ENCODE measurements at places on chromosomes 13 and 19.

DNA sequence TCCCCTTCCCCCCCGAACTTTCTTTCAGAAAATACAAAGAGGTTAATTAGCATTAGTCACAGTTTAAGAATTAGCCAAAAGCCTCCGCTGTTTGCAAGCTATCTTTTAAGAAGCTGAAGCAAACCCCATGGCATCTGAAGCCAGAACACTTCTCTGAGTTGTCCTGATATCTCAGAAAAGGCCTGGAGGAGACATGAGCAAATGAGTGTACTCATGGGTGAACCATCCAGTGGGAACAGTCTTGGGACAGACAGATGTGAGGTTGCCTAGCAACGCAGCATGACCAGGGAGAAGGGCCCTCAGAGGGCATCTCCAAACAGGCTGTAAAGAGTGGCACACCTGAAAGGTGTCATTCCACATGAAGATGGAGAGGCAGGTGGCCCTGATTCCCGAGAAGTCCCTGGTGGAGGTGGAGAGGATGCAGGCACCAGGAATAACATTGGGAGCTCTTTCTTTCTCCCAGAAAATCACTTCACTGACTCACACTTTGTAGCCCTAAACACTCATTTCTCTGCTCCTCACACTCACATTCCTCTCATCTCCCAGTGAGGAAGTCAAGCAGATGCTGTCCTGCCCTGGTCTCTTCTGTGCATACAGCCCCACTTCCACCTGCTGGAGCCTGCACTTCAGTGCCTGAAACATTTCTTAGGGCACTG lies 87.0 kb upstream of the TSHZ3 start:
- no peak for DNase-seq

- no peak for DNase-seq
Measured at GRCh38 chr13:66781241-66781640, 448.9 kb downstream of the PCDH9 start.

GRCh38 chr13:103694471-103694870 lies 628.3 kb upstream of the SLC10A2 start:
- no peak for DNase-seq

DNA sequence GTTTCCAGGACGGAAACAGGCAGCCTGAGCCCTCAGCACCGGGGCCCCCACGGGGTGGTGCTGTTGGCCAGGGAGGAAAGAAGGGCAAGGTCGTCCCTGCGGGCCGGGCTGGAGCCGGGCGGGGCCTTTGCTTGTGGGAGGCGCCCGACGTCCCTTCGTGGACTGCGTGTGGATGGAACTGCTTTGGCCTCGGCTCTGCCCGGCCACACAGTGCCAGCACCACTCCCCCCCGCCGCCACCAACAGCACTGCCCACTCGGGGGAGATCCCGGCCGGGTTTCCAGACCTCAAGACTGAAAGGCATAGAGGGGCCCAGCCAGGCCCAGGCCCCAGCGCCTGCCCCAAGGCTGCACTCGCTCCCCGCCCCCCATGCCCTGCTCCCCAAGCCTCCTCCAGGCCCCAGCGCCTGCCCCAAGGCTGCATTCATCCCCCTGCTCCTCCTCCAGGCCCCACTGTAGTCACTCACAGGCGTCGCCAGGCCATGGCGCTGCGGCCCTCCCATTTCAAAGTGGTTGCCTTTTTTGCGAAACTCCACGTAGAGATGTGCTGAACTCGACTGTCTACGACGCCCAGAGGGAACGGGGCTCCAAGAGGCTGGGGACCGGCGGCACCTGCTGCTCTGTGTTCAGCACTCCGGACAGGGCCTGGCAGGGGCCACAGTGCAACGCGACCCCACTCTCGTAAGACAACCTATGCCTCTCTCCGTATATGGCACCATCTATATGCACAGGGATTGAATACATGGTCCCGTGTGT lies 22.5 kb downstream of the C13orf46 start:
- DNase-seq, result no peak

DNA sequence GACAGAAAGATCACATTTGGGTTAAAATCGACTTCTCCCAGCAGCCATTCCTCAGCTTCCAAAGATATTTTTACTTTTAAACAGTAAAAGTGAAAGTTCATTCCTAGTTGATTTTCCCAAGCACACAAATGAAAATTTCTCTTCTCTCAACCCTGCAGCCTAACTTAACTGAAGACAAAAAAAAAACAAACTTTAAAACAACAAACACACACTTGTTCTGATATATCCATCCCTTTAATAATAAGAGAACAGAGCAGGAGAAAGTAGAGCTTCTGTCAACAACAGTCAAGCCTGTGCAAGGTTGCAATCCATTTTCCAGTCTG lies 72.9 kb downstream of the STK24 start:
- no peak for DNase-seq

- no peak for DNase-seq
Measured at GRCh38 chr13:36950920-36951319, 30.9 kb upstream of the SMAD9 start.

- no peak for DNase-seq
Measured at GRCh38 chr19:40414542-40415535, 1.7 kb upstream of the PRX start.

GRCh38 chr13:89066868-89067466 lies 1395.8 kb downstream of the SLITRK5 start:
- DNase-seq, result no peak

GRCh38 chr19:18478545-18479311 lies 40.8 kb upstream of the ISYNA1 start:
- no peak for DNase-seq

DNA sequence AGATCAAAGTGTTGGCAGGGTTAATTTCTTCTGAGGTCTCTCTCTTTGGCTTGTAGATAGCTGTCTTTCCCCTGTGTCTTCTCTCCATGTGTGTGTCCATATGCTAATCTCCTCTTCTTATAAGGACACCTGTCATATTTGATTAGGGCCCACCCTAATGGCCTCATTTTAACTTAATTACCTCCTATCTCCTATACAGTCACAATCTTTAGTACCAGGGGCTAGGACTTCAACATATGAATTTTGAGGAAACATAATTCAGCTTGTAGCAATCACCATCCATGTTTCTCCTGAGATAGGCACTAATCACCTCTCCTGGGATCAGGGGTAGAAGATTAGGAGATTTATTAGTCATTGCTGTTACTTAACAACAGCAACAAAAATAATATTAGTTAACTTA lies 196.1 kb upstream of the RXFP2 start:
- DNase-seq, result no peak

DNA sequence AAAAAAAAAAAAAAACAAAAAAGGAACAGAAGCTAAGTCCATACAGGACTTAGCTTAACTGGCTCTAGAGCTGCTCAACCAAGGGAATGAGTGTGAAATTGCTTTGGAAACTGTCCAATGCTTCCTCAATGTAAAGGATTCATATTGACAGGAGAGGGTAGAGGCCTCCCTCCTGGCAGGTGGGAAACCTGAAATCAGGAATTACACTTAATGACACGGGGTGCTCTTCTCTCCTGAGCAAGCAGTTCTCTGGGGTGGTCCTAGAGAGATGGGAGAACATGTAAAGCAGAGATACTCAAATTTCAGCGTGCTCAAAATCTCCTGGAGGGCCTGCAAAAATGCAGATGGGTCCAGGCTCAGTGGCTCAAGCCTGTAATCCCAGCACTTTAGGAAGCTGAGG lies 3.6 kb upstream of the MAG start:
- DNase-seq, result no peak

DNA sequence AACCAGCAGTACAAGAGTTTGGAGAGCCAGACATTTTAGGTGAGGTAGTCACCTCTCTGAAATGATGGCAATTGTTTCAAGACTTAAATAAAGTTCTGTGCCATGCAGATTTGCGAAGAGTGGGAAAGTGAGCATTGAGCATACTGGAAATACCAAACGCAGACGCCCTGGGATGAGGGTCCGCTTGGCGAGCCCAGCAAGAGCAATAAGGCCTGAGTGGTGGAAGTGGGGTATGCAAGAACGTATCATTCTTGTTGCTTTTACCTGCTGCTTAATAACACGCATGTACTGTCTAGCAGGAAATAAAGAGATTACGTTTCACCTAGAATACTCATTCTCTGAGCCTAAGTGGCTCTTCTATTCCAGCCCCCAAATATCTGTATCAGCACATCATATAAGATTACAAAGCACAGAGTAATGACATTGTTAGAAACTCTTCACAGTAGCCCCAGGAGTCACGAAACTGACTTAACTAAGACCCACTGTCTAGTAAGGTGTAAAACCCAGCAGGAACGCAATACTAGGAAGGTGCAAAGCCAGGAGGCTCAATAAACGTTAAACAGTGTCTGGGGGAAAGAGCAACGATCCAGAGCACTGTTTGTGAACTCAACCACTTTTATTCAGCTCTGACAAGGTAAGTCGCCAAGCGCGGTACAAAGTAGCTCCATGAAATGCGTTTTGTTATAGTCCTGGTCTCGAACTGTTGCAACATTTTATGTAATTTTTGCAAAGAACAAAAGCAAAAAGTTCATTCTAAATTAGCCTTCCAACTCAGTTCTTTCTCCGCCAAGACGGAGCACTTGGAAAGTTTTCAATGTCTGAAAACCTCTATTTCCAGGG lies 1.2 kb downstream of the RCBTB2 start:
- DNase-seq, result no peak

- DNase-seq, result peak; percentile 7
Measured at GRCh38 chr19:5228932-5229777, 111.5 kb downstream of the PTPRS start.

GRCh38 chr19:30665449-30665848 lies 293.3 kb downstream of the ZNF536 start:
- no peak for DNase-seq

DNA sequence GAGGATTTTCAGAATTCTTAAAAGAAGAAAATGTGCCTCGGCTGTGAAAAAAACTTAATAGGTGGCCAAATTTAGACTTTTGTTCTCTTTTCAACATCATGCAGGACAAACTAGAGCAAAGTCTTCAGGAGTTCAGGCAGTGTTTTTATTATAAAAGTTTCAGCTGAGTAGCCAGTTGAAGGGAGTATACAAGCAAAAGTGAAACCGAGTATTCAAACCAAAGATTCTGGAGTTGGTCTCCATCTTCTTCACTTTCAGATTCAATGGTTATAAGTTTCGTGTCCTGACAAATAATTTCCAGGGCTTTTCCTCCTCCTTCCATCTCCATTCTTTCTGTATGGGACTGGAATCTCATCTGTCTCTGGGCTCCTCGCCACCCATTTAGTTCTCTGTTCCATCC lies 379.7 kb downstream of the GPC5 start:
- DNase-seq, result no peak

- DNase-seq, result peak; percentile 32
Measured at GRCh38 chr13:98450539-98451111, 126.3 kb downstream of the STK24 start.

DNA sequence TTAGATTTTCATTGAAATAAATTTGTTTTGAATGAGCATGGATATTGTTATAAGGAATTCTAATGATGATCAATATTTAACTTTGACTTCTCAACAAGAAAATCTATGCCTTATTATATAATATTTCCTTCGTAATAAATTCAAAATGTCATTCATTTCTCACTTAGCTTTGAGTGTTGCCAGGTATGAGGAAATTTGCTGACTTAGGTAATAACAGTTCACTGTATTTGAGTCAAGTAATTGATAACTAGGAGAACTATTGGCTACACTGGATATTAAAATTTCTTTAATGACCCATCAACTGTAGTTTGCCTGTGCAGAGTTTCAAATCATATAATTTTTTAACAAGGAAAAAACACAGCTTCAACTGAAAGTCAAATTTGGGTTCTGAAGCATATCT lies 746.6 kb downstream of the SLITRK5 start:
- no peak for DNase-seq

GRCh38 chr19:20028611-20029010 lies 10.7 kb downstream of the ZNF682 start:
- no peak for DNase-seq

DNA sequence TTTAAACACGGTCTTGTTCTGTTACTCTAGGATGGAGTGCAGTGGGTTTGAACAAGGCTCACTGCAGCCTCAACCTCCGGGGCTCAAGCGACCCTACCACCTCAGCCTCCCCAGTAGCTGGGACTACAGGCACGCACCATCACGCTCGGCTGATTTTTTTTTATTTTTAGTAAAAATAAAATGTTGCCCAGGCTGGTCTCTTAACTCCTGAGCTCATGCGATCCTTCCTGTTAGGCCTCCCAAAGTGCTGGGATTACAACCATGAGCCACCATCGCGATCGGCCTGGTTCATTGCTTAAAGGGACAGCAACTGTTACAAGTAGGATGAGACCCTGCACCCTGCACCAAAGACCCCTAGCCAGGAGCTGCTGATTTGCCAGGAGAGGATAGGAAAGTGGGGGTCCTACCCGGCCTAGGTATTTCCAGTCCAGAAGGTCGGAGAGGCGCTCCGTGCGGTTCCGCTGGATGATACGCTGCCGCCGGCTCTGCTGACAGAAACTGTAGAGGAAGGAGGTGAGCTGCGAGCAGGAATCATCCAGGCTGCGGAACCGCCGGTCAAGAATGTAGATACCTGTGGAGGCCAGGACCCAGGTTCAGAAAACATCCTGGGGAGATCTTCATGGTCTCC lies 5.1 kb downstream of the FTL start:
- DNase-seq, result no peak

DNA sequence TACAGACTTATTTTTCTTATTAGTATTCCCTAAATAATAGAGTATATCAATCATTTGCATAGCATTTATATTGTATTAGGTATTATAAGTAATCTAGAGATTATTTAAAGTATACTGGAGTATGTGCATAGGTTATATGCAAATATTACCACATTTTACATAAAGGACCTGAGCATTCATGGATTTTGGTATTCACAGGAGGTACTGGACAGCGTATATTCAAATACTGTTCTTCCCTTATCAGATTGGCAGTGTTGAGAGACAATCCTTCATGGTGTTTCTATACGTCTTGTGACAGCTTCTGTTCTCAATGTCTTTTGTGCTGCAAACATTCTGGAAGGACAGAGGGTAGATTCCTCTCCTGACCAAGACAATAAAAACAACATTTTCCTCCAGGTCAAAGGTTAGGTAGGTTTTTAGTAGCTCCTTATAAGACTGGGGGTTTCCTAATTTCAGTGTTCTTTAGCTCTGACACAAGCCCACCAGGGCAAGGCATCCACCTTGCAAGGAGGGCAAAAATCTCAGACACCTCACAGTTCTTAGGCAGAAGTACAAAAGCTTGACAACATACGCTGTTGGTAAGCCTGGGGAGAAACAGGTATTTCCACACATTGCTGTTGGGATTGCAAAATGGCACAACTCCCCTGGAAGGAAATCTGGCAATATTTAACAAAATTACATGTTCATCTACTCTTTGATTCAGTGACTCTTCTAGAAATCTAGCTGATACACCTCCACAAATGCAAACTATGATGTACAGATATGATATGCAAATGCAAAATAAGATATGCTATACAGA lies 20.6 kb upstream of the PCCA start:
- no peak for DNase-seq
